ENCODE measurements at places on chromosomes 6 and 20. TPM values are rescaled to one million over a fixed set of nuclear protein-coding genes. Genes with fewer than 3 reads are reported as not detected.

Gene SLC16A10
- 0.81 TPM for total RNA-seq

Gene CCR6
- total RNA-seq = not detected

Gene FRK
- total RNA-seq = 1.9 TPM

Gene ARID1B
- total RNA-seq = 48.0 TPM

Gene FANCE
- total RNA-seq = 9.6 TPM

All from hair follicle dermal papilla cell (primary cell).